Endothelial cell of umbilical vein (primary cell): ENCODE measurements at places on chromosomes 4 and X. TPM values are rescaled to one million over a fixed set of nuclear protein-coding genes. Genes with fewer than 3 reads are reported as not detected.

DNA sequence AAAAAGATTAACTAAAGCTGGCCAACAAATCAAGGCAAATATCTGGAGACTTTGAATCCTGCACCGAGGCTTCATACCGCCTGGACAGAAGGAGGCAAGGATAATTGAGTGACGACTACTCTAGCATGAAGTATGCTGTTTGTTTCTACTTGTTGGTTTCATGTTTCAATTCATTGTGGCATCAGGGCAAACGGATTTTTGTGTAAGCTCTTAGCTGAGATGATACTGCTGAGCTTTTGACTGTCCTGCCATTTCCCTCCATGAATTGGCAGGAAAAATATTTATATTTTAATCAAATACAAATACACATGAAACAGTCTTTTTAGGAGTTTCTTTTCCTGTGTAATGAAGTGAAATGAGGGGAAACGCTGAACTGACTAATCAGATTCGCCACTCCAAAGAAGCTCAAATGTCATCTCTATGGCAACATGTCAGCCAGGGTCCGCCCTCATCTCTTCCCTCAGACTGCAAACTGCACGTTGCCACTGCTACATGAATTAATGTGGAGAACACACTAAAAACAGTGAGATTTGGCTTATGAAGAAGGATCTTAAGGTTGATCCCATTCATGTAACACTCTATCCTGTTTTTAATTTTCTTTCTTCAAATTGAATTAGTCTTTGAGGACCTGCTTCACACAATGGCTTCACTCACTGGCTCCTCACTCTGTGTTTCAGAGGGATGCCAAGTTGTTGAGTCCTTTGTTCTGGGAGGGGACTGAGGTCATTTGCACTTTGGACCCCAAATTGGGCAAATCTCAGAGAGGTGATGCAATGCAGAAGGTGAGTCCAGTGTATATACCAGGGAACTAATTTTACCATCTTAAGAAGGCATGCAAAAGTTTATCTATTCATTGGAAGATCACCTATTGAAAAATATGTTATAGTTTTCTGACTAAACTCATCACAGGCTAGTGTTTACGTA lies 149.6 kb upstream of the MID1 start:
- H3K36me3 ChIP-seq: no peaks in the 10 kb centered on the region
- H3K4me1 ChIP-seq: peaks cover 4% of the 10 kb centered on the region
- no peaks in the 10 kb centered on the region for H3K27me3 ChIP-seq
- H3K27ac ChIP-seq: no peak overlapping the region
- peak; percentile 27 for DNase-seq

DNA sequence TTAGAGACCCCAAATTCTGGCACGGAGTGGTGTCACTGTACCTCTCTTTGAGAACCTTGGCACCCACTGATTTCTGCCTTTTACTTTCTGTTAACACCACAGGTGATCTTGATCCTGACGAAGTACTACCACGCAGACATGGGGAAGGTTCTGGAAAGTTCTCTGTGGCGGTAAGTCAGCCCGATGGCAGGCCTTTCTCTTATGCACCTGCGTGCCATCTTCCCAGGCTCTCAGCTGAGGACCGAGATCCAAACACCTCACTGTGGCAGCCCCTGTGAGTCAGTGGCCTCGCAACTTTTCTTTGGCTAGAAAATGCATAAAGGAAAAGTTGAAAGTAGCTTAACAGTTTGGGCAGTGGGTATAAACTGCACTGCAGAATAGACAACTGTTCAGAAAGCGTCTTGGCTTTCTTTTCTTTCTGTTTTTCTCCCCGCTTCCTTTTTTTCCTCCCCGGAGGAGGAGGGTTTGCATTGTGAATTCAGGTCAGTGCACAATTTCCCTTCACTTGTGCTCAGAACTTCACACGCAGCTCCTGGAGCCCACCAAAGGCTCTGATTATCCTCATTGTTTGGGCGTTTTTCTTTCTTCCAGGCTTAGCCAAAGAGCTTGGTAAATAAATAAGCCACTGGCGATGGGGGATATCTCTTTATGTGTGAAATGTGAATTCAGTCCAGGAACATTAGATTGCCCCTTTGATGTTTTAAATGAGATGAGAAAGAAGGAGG lies 38.4 kb downstream of the PSAPL1 start:
- no peak overlapping the region for H3K27ac ChIP-seq
- H3K4me1 ChIP-seq: no peaks in the 10 kb centered on the region
- no peak for DNase-seq
- no peaks in the 10 kb centered on the region for H3K36me3 ChIP-seq

GRCh38 chr4:182914357-182914756 lies 2.8 kb downstream of the DCTD start:
- no peaks in the 10 kb centered on the region for H3K27me3 ChIP-seq
- H3K27ac ChIP-seq: no peak overlapping the region
- H3K36me3 ChIP-seq: peaks cover 18% of the 10 kb centered on the region
- H3K4me1 ChIP-seq: peaks cover 16% of the 10 kb centered on the region

- DNase-seq: no peak
- no peaks in the 10 kb centered on the region for H3K36me3 ChIP-seq
- no peak overlapping the region for H3K27ac ChIP-seq
- H3K4me3 ChIP-seq: no peak overlapping the region
These were observed 2.9 kb downstream of the PCDH18 start for GRCh38 chr4:137529432-137529831.

Gene BTK
- total RNA-seq: 0.13 TPM in 1 of 2 replicates, not detected in the other

Gene NR3C2
- 15.9 and 16.4 TPM in 2 replicates for total RNA-seq

DNA sequence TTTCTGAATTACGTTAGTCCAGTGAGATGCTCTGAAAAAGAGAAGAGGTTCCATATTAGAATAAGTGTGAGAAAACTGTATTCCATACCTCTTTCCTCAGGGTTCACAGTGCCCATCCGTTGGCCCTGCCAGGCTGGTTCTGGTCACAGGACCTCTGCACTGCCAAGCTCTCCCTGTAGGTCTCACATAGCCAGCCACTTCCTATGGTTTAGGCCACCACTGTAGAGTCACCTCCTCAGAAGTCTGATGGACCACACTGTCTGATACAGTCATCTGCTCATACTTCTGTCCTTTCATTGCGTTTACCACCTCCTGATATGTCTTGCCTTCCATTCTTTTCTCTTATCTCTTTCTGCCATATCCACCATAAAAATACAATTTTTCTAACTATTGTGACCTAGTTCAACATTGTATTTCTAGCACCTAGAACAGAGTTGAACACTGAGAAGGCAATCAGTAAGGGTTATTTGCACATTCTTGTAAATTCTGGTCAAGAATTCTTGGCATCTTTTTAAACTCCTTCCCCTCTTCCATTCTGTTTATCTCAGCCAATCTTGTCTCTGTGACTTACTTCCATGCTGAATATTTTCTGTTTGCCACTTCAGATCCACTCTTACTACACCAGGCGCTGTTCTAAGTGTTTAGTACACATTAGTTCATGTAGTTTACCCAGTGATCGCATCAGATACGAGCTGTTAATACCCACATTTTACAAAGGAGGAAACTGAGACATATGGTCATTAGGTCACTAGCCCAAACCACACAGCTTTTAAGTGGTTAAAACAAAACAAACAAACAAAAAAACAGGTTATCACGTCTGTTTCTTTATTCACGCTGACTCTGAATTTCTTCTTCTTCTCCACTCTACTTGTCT lies 125.6 kb downstream of the CBR4 start:
- no peak for DNase-seq
- H3K36me3 ChIP-seq: peaks cover 4% of the 10 kb centered on the region
- no peaks in the 10 kb centered on the region for H3K4me1 ChIP-seq
- no peak overlapping the region for H3K27ac ChIP-seq
- H3K4me3 ChIP-seq: no peak overlapping the region
